ENCODE measurements at places on chromosomes 12 and 14.

GRCh38 chr14:22533057-22533704 is 55.8 kb downstream of the DAD1 start:
- no peak for DNase-seq

GRCh38 chr12:79935624-79936345 is 888 bp upstream of the PPP1R12A start:
- no peak for DNase-seq

DNA sequence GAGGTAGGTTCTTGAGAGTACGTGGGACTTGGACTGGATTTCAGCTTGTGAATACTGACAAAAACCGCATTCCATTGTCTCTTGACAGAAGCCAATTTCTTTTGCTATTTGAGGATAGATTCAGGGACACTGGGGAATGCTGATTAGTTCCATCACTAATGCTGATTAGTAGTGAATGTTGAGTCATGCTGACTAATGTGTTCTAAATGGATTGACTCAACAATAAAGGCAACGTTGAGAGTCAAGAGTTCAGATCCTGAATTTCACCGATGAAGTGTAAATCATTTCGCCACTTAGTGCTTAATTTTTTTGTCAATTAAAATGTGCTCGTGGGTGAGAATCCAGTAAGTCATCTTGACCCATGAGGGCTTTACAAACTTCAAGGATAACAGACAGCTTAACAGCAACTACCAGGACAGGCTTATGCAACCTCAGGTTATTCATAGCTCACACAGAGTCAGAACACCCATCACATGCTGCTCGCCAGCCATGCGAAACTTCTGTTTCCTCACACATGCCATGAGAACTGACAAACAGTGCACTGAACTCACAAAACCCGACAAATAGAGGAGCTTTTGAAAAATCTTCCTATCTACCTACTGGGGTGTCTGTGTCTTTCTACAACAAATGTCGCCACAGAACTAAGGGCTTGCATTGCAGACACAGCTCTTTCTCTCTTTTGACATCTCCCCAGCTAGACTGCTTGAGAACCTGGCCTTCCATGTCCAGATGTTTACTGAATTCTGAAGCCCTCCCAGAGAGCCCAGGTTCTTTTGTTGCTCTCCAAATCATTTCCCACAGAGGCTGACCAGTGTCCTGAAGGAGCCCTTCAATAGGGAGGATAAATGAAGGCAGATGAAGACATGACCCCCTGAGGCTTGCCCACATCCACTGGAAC is 316.4 kb downstream of the ZFP36L1 start:
- no peak for DNase-seq

- no peak for DNase-seq
These were observed 137.5 kb upstream of the NOS1 start for GRCh38 chr12:117498880-117499279.

GRCh38 chr14:71698673-71699072 is 233.6 kb upstream of the RGS6 start:
- no peak for DNase-seq

DNA sequence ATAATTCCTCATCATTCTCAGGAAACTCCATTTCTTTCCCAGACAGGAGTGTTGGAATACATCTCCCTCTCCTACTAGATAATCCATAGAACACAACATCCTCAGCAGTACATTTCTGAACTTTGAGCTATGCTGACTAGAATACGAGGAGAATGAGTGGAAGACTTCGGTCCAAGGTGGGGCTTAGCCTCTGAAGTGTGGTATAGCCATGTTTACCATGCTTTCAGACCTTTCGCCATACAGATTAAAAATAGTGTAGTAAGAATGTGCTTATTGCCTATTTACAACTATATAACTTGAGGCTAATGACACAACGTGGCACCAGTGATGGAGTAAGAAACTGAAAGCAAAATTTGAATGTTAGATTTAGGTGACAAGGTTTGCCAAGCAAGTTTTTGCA is 184.5 kb upstream of the KRR1 start:
- DNase-seq = no peak

GRCh38 chr12:67981287-67982162 is 7.7 kb upstream of the IFNG-AS1 start:
- DNase-seq = no peak

- no peak for DNase-seq
These were observed 163.7 kb downstream of the GXYLT1 start for GRCh38 chr12:41981013-41981412.

- no peak for DNase-seq
These were observed 81.9 kb upstream of the ANO2 start for GRCh38 chr12:6026998-6027397.

DNA sequence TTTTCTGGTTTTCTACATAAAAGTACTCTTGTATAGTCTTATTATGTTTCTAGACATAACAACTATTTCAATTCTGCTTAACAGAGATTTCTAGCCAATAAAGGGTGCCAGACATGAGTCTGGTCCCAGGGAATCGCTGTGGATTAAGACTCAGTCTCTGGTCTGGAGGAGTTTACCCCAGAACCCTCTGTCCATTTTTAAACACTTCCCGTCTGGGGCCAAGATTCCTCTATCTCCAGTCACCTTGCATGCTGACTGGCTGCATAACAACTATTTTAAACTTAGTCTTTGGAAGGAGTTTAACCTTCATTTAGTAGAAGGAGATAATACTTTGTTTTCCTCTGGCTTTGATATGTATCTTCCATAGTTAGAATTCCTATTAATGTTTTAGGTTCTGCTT is 163.1 kb upstream of the IFNG-AS1 start:
- DNase-seq = no peak

- no peak for DNase-seq
These were observed 7.8 kb downstream of the KRT1 start for GRCh38 chr12:52672321-52672933.

- DNase-seq = no peak
These were observed 190.2 kb upstream of the CNOT2 start for GRCh38 chr12:70052931-70053497.

GRCh38 chr12:127381043-127381668 is 885.8 kb upstream of the TMEM132C start:
- peak; percentile 80 for DNase-seq

- no peak for DNase-seq
These were observed 81.6 kb downstream of the IPO8 start for GRCh38 chr12:30614031-30614430.

GRCh38 chr14:23675337-23675736 is 39.2 kb downstream of the DHRS2 start:
- DNase-seq = no peak

DNA sequence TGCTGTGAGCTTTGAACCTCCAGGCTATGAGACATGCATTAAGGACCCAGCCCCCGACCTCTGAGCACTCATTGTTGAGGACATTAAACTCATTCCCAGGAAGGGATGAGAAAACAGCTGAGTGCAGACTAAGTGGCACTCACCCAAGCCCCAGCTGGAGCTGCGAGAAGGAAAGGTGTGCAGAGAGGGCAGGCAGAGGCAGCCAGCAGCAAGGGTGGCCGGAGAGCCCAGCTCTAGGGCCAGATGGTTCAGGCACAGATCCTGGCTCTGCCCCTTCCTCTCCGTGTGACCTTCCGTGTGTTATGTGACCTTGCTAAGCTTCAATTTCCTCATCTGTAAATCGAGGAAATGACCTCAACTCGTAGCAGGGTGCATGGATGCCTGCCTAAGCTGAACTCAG is 3.7 kb downstream of the TSPAN11 start:
- DNase-seq = no peak

DNA sequence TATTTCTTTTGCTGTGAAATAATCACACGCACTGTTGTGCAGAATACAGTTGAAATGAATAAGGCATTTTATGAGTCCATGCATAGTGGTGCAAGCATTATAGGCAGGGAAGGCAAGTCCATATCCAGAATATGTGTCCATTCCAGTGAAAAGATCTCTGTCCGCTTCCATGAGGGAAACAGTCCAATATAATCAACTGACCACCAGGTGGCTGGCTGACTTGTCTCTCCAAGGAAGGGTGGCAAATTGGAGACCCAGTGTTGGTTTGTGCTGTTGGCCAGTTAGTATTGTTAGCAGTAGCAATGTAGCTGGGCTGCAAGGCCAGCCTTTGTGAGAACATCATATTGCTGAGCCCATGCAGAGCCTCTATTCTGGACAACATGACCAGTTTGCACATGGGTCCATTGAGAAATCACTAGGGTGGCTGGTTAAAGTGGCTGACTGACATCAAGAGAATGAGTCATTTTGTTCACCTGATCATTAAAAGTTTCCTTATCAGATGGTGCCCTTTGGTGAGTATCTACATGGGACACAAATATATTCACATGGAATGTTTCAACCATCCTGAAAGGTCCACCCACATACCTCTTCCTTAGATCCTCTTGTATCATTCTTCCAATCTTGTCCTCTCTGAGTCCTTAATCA is 17.3 kb upstream of the YAF2 start:
- no peak for DNase-seq

DNA sequence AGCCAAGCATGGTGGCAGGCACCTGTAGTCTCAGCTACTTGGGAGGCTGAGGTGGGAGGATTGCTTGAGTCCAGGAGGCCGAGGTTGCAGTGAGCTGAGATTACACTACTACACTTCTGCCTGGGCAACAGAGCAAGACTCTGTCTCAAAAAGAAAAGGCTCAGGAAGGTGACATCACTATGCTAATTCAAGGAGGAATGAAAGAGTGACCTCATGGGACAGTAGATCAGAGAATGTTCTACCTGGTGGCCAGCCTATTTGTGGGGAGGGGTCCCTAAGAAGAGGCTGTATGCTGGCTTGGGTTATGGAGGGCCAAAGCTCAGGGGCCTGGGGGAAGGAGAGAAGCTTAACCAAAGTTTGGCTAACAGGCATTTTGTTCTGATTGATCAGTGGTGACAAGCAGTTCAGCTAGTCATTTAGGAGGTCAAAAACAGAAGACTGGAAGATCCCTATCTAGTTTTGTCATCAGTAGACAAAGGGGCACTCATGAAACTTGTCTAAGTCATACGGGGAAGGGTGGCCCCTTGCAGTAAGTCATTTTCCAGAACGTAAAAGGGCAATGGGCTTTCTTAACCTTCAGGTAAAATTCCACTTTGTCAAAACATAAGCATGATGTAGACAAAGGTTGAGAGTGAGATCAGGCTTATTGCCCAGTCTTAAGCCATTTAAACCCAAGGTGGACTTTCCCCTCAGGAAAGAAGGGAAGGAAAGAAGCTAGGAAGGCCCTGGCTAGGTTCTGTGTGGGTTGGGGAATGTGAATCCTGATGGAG is 60.8 kb upstream of the EEA1 start:
- no peak for DNase-seq

DNA sequence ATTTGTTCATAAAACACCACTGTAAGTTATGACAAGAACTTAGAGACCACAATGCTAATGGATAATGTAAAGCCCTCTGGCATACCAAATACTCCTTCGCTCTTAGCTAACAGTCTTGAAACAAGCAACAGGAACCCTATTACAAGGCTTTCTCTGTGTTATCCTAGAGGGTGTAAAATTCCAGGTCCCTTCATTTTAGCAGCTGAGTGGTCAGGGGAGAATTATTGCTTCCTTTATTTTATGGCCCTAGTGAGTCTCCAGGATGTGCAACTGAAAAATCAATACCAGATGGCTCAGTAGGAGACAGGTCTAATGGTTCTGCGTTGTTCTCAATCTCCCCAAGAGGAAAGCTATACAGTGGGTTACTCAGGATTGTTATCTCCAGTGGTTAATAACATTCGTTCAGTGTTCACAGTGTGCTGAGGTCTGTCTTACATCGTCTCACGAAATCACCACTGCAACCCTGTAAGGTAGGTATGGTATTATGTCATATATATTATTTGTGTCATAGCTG is 172.7 kb upstream of the CNOT2 start:
- no peak for DNase-seq

DNA sequence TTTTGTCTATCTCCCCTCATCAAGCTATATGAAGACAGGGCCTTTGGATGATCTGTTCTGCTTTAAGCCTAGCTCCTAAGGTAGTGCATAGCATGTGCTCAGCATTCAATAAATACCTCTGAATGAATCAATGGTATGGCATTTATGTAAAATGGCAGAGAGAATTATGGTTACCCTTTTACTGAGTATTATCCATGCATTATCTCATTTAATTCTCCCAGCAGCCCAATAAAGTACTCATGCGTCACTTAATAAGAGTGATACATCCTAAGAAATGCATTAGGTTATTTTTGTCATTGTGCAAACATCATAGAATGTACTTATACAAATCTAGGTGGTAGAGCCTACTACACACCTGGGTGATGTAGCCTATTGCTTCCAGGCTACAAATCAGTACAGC is 269.7 kb downstream of the KSR2 start:
- no peak for DNase-seq

DNA sequence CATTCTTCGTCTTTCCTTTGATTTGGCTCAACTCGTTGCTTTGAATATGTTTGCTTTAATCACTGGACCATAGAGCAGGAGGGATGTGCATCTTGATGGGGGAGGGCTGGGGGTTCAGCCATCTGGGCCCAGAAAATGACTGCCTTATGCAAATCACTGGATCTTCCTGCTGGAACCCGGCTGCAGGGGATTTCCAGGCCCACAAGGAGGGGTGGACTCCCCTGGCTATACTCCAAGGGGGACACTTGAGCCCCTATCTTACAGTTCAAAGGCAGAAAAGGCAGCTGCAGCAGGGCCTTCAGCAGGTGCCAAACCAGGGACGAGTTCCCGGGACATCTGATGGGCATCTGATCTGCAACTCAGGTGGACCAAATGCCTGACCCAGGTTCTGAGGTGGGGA is 122.5 kb downstream of the DICER1 start:
- no peak for DNase-seq

- no peak for DNase-seq
These were observed 5.7 kb upstream of the CCND2 start for GRCh38 chr12:4267704-4268328.

- DNase-seq = no peak
These were observed 7.0 kb upstream of the BDKRB1 start for GRCh38 chr14:96249029-96249428.

GRCh38 chr12:124389138-124389724 is 94.3 kb downstream of the RFLNA start:
- peak; percentile 93 for DNase-seq

GRCh38 chr12:51973560-51973959 is 22.1 kb downstream of the ACVR1B start:
- DNase-seq = no peak

DNA sequence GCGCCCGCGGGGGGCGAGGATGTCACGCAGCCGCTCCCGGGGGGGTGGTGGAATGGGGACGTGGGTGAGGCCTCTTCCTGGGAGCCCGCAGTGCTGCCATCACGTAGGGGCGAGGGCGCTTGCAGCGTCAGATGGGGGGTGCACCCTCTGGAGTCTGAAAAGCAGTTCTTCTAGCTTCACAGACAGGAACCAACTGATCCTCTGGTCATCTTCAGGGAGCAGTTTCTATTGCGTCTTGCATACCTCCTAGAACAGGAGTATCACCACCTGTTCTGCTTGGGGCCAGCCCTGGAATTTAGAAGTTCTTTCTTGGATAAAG is 36.9 kb upstream of the PRIMA1 start:
- no peak for DNase-seq
